ENCODE measurements at places on chromosomes 13 and 19.
A peak's percentile ranks its signal among the peaks of the same experiment; 100 is the strongest.

- DNase-seq: peak; percentile 34
These were observed 46.2 kb downstream of the GATAD2A start for GRCh38 chr19:19451429-19452242.

DNA sequence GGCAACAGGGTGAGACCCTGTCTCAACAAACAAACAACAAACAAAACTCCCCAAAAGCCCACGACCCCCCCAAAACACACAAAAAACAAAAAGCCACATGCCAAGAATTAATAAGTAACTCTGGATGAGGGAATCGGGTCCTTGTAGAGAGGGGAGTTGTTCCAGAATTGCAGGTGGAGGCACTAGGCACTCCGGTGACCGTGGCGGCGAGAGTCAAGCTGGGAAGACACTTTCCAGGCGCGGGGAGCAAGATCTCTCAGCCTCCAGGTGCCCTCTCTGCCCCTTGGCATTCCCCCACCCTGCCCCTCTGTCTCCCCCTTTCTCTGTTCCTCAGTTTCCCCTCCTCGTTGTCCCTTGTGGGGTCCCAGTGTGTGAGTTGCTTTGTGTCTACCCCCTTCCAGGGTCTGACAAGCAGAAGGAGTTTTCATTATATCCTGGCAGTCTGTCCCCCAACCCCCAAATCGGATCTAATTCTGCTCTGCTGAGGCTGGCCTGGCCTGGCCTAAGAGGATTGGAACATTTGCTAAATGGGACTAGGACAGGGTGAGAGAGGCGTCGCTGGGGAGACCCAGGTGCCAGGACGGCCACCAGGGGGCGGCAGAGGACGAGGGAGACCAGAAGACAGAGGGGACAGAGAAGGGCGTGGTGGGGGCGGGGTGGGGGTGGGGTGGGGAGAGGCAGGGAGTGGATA is 8.3 kb upstream of the CRX start:
- DNase-seq: peak; percentile 70

DNA sequence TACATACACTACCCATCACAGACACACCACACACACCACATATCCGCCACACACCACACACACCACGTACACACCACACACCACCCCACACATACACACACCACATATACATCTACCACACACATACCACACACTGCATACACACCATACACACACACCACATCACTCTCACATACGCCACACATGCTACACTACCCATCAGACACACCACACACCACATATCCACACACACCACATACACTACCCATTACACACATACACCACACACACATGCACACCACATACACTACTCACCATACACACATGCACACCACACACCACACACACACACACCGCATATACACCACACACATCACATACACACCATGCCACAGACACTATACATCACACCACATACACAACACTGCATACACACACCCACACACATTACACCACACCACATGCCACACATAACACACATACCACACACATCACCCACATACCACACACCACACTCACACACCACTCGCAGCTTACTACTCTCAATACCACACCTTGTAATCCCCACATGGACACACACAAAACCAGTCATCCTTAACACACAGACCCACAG is 9.5 kb downstream of the ERFL start:
- DNase-seq: no peak

GRCh38 chr13:110422913-110423688 is 116.0 kb downstream of the COL4A2 start:
- no peak for DNase-seq

- no peak for DNase-seq
These were observed 12.7 kb upstream of the ZNF43 start for GRCh38 chr19:21848706-21849105.

DNA sequence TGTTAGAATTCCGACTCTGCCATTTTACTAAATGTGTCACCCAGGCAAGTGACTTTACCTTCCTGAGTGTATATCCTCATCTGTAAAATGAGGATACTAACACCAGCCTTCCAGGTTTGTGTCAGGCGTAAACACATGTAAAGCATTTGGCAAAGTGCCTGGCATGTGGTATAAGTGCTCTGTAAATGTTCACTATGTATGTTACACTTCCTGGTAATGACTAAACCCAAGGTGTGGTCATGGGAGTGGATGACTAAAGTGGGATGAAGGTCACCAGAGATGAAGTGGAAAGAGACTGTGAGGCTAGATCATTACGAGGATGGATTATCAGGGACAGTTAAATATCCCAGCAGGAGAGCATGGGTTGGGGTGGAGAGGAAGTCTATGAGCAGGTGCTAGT is 25.6 kb downstream of the DEDD2 start:
- DNase-seq: peak; percentile 43

- DNase-seq: no peak
These were observed 15.6 kb downstream of the WDR88 start for GRCh38 chr19:33147538-33147937.

DNA sequence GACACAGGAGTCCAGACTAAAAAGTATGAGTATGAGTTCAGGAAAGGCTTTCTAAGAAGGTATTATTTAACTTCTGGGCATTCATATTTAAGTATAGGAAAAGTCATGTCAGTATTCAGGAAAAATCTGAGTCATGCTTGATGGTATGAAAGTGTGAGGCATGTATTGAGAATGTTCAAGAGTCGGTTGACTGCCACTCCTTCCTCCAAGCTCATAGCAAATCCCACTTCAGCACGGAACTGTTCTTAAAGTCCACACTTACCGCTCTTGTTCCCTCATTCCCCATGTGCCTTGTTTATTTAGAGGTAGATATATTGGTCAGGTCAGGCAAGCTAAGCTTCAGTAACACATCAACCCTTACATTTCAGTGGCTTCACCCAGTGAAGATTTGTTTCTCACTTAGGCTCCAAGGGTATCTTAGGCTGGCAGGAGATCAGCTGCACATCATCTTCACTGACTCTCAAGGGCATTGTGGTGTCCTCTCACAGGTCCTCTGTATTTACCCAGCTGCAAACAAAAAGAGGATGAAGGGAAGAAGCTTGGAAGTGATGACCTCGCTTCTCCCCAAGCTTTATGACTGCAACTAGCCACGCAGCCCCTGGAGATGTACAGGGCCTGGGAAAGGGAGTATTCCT is 1189.2 kb downstream of the EFNB2 start:
- DNase-seq: no peak

DNA sequence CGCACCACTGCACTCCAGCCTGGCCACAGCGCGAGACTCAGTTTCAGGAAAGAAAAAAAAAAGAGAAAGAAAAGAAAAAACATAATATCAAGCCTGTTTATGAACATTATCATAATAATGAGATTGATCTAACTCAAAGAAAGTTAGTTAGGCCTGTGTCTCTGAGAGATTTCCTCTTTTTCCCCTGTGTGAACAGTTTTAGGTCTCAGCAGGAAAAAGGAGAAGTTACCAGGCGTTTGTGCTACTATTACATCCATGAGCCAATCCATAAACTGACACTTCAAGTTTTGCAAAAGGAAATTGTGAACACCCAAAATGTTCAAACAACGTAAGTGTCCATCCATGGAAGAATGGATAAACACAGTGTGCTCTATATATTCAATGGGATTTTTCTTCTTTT is 3.8 kb downstream of the TARM1 start:
- no peak for DNase-seq

DNA sequence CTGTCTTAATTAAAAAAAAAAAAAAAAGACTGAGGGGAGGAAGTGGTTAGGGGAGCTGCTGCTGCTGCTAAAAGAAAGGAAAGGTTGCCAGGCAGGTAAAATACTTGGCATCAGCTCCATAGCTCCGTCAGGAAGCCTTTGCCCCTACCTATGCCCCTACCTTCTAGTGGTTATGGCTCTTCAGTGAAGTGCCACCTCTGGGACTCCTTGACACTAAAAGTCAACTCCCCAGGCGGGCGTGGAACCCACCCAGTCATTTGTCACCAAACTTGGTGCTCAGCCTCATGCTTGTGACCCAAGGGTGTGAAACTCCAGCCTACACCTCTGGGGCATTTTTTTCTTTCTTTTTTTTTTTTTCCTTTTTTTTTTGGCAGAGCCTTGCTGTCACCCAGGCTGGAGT is 4.9 kb upstream of the NECTIN2 start:
- DNase-seq: no peak

DNA sequence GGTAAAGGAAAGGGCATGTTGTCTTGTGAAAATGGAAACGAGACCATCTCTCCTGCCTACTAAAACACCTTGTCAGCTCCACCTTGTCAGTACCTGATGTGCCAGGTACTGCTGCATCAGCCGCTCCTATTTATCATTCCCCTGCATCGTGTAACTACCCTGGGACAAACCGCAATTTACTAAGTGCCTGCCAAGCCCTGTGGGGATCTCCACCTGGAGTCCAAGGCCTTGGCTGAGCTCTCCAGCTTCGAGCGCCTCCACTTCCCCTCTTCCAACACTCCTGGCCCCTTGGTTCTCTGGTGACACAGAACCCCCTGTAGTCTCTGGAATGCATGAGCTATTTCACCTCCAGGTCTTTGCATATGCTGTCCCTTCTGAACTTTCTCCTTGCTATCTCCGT is 25.9 kb upstream of the CCNP start:
- DNase-seq: no peak

DNA sequence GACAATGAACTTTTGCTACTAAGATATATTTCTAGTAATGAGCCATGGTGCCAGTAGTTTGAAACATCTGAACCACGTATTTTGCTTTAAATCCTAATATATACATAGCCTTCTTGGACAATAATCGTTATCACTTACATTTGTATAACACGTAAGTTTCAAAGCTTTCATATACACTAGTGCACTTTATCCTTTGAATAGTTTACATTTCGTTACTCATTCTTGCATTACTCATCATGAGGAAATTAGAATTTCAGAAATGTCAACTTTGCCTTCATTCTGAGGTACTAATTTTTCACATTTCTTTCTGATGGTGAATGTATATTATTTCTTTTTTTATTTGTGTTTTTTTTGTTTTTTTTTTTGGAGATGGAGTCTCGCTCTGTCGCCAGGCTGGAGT is 5.8 kb downstream of the KBTBD7 start:
- no peak for DNase-seq

- DNase-seq: no peak
These were observed 295.0 kb downstream of the LMO7 start for GRCh38 chr13:75931116-75931515.

DNA sequence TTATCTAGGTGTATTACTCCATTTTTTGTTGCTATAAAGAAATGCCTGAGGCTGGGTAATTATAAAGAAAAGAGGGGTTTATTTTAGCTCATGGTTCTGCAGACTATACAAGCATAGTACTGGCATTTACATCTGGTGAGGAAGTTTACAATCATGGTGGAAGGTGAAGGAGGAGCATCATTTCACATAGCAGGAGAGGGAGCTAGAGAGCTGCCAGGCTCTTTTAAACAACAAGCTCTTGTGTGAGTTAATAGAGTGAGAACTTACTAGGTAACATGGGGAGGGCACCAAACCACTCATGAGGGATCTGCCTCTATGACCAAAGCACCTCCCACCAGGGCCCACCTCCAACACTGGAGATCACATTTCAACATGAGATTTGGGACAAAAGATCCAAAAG is 221.7 kb upstream of the GPC6 start:
- no peak for DNase-seq

GRCh38 chr13:76890021-76890420 is 3.8 kb upstream of the KCTD12 start:
- DNase-seq: no peak

- no peak for DNase-seq
These were observed 25.4 kb downstream of the COMMD6 start for GRCh38 chr13:75512253-75512652.

DNA sequence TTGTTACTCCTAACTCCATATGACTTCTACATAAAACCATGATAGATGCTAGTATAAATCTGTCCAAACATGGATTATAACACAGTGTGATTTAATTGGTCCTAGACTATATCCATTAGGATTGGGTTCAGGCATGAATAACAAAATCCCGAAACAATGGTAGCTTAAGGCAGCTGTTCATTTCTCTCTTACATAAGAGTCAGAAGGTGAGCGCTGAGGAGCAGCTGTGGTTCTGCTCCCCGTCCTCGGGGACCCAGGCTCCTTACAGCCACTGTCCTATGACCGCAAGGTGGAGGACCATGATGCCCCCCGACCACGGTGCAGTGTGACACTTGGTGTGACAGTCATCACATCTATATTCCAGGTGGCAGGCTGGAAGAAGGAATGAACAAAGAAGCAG is 145.8 kb downstream of the SLC7A1 start:
- no peak for DNase-seq

DNA sequence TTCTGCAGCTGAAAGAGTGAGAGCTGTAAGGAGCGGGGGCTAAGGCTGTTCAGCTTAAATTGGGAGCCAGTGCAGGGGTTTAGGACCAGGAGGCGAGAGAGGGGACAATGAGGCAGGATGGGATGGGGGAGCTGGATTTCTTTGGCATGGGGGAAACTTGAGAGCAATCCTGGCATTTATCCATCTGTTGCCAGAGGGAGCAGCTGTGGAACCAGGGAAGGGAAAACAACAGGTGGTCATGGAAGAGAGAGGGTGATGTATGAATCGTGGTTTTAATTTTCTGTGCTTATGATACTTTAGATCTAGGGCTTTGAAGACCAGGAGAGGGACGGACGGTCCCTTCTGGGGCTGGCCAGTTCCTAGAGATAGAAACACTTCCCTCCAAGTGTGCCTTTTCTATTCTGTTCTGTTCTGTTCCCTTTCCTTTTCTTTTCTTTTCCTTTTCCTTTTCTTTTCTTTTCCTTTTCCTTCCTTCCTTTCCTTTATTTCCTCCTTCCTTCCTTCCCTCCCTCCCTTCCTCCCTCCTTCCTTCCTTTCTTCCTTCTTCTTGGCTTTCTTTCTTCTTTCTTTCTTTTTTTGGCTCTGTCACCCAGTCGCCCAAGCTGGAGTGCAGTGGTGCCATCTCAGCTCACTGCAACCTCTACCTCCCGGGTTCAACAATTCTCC is 16.0 kb upstream of the CCL25 start:
- no peak for DNase-seq

DNA sequence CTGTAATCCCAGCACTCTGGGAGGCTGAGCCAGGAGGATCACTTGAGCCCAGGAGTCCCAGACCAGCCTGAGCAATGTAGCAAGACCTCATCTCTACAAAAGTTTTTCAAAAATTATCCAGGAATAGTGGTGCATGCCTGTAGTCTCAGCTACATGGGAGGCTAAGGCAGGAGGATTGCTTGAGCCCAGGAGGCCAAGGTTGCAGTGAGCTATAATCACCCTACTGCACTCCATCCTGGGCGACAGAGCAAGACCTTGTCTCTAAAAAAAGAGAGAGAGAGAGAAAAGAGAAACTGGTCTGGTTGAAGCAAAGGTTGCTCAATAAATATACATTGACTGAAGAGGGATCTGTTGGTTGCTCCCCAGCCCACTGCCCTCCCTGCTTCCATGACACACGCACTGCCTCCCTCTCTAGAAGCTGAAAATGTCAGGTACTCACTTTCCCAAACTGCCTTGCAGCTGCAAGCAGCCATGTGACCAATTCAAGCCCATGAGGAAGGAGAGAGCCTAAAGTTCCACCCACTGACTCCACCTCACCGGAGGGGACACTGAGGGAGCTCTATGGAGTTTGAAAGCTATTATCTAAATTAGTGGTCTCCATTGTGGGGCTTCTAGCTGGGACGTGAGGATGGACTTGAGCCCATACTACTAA is 14.0 kb downstream of the CEACAM16 start:
- no peak for DNase-seq

All from CD8-positive, alpha-beta T cell (primary cell).